ENCODE measurements at places on chromosomes 3 and 15.
A peak's percentile ranks its signal among the peaks of the same experiment; 100 is the strongest.

DNA sequence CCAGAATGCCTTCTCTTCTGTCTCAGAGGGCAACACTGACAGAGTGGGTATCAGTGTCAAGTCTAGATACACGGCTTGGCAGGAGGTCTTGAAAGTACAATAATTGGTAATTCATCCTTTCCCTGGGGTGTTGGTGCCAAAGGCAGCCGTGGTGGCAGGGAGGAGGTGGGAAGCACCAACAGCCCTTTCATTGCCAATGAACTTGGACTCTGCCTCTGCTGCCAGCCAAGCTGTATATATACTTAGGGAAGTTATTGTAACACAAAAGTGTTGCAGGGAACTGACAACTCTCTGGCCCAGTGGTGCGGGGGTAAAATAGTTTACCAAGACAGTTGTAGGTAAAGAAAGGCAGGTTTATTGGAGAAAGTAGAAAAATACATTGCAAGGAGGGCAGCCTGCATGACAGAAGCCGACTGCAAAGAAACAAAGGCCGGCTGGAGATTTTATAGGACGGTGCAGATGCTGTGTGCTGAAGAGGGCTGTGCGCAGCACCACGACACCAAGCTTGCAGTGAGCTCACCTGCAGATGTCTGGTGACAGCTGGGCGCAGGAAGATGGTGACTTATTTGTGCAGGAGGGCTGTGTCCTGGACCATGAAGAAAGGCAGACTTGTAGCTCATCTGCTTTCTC is 4.0 kb upstream of the FAM3D start:
- DNase-seq, result peak; percentile 35

DNA sequence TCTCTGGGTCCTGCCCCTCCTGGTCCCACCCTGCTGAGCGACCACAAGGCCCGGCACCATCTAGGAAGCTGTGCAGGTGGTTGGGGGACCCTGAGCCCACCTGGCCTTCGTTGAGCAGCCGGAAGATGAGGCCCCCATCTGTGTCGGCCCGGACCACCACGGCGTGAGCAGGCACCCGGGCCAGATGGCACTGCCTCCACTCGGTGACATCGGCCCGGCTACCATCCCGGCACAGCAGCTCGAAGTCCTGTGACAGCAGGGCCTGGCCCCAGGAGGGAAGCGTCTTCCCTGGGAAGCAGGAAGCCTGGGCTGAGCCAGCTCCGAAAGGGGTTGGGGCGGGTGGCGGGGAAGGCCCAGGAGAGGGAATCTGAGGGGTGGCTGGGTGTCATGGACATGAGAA is 12.6 kb downstream of the MELTF start:
- DNase-seq, result no peak

- DNase-seq, result no peak
These were observed 33.0 kb downstream of the FILIP1L start for GRCh38 chr3:100081311-100081710.

DNA sequence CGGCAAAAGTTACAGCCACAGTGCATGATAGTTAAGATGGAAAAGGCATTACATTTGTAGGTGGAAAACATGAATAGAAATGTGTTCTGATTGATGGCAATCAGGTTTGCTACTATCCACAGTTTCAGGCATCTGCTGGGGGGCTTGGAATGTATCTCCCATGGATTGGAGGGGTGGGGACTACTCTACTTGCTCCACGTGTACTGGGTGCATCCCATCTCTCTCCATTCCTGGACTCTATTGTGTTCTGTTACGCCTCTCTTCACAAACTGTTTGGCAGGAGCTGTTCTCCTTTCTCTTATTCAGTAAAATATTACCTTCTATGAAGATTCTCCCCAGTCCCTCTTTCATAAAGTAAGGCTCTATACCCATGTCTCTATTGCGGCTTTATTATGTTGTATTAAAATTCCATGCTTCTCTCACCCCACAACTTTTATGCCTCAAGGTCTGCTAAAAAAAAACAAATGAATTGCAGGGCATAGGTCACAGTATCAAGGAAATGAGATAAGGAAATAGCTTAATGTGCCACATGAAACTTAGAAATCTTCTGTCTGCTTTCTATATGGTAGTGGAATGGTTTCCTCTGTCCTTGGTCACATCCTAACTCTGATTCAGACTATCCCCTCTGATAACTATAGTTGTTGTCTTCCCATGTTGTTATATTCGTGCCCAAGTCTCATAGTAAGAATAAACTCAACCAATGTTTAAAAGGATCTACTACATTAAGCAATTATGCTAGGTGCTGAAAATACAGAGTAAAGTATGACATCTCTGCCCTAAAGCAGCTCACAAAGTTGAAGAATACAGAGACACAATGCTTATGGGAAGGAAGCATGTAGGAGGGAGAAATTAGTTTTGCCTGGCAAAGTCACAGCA is 43.2 kb downstream of the LRRFIP2 start:
- DNase-seq, result no peak

DNA sequence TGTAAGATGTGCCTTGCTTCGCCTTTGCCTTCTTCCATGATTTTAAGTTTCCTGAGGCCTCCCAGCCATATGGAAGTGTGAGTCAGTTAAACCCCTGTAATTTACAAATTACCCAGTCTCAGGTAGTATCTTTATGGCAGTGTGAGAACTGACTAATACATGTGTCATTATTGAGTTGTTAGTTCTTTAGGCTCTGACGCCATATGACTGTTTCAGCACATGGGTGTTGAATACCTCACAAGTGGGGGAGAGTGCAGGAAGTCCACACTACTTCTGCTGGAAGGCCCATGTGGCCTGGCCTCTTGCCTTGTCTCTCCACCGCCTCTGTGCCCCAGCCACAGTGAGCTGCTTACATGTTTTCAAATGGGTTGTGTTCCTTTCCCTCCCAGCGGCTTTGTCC is 28.5 kb downstream of the MFSD1 start:
- DNase-seq, result no peak

GRCh38 chr3:194220901-194221326 is 85.0 kb downstream of the HES1 start:
- peak; percentile 25 for DNase-seq

DNA sequence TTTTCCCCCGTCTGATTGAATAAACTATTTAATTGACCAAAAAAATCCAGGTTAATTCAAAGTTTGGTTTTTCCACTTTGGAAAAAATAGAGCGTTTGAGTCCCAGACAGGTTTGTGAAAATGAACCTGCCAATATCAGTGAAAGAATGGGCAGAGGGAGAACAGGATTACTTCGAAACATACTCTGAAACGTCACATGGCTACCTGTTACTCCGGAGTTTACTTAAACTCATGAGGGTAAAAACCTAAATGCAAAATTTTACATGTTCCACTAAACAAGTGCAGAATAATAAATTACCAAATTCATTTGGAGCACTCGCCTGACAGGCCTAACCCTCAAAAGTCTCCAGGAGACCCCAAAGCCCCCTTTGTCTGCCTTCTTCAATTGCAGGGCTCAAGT is 419.9 kb downstream of the MECOM start:
- no peak for DNase-seq

GRCh38 chr3:45644791-45645201 is 44.4 kb upstream of the SACM1L start:
- DNase-seq, result no peak

DNA sequence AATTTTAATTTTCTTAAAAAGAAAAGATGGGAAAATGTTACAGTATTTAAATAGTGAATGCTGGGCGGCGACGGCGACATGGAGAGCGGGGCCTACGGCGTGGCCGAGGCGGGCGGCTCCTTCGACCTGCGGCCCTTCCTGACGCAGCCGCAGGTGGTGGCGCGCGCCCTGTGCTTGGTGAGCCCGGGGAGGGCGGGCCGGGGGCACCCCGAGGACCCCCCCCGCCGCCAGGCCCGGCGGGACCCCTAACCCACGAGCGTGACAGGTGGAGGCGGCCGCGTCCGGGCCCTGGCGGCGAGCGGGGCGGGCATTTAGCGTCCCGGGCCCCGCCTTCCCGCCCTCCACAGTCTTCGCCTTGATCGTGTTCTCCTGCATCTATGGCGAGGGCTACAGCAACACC is 38.4 kb upstream of the GOLGA8J start:
- DNase-seq, result no peak

DNA sequence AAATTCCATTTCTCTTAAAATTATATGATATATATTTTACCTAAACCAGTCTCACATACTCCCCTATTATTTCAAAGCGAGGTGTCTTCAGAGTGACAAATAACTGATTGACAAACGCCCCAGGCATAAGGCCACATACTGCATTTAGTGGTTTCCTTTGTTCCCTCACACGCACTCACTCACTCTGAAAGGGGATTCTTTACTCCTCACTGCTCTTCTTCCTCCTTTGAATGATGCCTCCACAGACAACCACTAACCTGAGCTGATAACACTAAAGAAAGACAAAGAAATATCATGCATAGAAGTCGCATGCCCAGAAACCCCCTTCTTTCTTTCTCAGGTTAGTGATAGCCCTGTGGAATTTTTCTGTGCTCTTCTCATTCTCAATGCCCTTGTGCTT is 24.1 kb upstream of the BBX start:
- no peak for DNase-seq

DNA sequence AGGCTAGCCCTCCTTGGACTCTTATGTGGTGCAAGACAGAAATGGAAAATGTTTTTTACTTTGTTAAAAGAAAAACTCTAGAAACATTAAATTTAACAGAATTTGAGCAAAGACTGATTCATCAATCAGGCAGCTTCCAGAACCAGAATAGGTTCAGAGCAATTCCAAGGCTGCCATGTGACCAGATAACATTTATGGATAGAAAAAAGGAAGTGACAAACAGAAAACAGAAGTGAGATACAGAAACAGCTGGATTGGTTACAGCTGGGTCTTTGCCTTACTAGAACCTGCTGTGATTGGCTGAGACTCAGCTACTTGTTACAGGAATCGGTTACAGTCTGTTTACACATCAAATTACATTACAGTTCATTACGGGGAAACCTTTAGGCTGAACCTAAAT is 22.5 kb upstream of the OTOL1 start:
- no peak for DNase-seq

DNA sequence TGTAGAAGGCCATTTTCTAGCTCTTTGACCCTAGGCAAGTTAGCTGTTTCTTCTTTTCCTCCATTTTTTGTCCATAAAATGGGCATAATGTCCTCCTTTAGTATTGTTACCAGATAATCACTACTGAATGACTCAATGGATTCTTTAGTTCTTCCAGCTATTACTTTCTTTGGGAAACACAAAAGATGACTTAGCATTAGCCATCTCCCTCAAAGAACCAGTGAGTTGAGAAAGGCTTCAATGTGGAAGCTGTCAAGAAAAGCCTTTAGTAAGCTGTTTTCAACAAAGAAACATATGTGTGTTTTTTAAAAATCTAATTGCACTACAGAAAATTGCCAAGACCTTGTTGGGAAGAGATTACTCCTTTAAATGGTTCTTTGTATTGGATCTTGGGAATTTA is 135.7 kb downstream of the SLC9A9 start:
- DNase-seq, result no peak

DNA sequence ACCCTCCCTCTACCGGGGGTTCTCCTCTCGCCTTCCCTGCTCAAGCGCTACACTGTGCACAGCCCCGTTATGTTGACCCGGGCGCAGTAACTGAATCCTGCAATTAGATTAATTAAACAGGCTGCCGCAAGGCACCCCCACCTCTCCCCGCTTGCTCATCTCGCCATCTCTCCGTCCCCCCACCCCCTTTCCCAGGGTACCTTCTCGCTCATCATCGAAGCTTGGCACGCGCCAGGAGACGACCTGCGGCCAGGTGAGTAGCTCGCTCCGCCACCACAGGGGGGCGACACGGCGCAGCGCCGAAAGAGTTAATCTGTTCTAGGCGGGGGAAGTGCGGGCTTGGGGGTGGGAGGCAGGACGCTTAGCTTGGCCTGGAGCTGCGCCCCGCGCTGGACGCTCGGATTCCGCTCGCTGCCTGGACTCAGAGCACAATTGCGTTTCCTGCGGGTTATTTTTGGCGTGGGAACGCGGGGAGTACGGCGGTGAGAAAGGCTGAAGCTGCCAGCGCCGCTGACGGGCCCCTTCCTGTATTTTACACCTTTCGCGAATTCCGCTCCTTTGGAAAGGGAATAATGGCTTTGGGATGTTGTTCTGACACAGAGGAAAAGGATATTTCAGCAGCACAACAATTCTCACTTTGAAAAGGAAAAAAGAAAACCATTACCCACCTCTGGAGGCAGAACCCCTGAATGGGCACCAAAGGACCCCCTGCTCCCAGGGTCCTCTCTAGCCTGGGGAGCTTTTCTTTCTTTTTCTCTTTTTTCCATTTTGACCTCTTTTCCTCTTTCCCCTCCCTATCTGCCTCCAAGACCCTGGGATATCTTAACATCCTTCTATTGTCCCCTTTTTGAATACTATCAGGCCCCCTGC is 1.5 kb downstream of the DLL4 start:
- peak; percentile 87 for DNase-seq

DNA sequence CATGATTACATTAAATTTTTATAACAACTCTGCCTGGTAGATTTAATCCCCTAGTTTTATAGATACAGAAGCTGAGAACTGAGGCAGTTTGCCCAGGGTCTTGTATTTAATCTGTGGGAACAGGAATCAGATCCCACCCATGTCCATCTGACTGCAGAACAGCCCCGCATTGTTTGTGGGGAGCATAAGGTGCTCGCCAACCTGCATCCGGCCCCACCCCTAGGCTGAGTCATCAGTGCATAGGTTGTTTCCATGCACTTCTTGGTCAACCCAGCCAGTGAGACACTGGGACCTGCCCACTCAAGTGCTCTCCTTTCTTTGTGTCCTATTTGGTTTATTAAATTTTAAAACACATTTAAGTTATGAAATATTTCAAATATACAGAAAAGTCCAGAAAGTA is 266.2 kb downstream of the OPA1 start:
- DNase-seq, result no peak

- DNase-seq, result no peak
These were observed 124.0 kb upstream of the GOLGA6L4 start for GRCh38 chr15:84111575-84111974.

- no peak for DNase-seq
These were observed 16.5 kb downstream of the KLHL25 start for GRCh38 chr15:85778107-85778776.

GRCh38 chr15:25864966-25865365 is 1.8 kb upstream of the ATP10A start:
- DNase-seq, result no peak

DNA sequence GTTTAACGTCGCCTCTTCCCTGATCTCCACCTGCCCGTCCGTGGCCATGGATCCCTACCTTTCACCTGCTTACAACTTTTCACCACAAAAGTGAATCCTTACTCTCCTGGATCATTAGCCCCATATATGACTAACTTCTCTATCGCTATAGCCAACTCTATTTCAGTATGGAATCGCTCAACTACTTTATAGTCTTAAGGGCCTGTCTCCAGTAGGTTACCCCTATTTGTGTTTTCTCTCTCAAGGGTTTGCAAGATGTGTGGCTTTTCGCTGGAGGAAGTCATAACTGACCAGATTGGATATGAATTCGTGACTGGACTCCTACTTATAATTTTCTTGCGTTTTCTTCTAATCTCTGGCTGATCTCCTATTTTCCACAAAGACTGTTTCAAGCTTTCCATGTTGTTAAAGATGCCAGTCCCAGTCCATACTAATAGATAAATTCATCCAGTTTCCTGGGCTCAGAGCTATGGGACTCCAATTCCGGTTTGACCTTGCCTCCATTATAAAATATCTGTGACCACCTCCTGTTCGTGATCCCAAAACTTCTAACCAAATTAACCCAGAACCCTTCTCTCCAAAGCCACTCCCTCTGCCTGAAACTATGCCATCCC is 1.3 kb upstream of the STAG1 start:
- no peak for DNase-seq

GRCh38 chr15:63338170-63338569 is 43.5 kb downstream of the CA12 start:
- peak; percentile 66 for DNase-seq
